Chondrocyte (in vitro differentiated cells): ENCODE measurements at places on chromosomes 1 and 21. TPM values are rescaled to one million over a fixed set of nuclear protein-coding genes. Genes with fewer than 3 reads are reported as not detected.

GRCh38 chr1:37317870-37318467 is 156.4 kb upstream of the ZC3H12A start:
- no peak for DNase-seq

- DNase-seq: no peak
Observed at GRCh38 chr1:155070721-155071569, 7.4 kb downstream of the EFNA4 start.

DNA sequence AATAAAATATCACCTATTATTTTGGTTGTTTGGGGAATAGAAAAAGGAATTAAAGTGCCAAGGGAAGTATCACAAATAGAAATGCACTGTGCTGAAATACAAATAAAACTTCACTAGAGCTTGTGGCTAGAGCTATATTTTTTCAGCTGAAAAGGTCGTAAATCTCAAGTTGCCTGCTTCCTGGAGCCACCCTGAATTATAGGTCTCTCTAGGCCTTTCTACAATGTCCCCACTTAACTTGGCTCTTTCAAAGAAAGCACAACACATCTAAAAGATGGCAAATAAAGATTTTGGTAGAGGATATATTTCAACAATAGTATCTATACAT is 5.0 kb upstream of the RNF2 start:
- DNase-seq: no peak

DNA sequence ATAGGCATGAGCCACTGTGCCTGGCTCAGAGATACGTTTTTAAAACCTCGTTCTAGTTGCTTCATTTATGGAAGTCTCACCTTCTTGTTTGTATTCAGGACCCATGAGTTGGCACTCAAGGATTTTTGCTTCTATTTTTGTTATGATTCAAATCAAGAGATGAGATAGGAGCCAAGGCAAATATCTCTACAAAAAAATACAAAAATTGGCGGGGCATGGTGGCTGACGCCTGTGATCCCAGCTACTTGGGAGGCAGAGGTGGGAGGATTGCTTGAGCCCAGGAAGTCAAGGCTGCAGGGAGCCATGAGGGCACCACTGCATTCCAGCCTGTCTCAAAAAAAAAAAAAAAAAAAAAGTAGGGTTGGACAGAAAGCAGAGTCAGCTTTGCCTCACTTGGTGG is 36.8 kb upstream of the ERRFI1 start:
- DNase-seq: no peak

- DNase-seq: no peak
Observed at GRCh38 chr1:174393885-174394284, 53.9 kb upstream of the GPR52 start.

GRCh38 chr1:32962248-32962896 is 2.2 kb downstream of the RNF19B start:
- DNase-seq: no peak

UCK2 gene
- 42.1 to 52.2 TPM (median 44.2 TPM) in 3 replicates for total RNA-seq

OR6N1 gene
- total RNA-seq: not detected in 3 replicates

SUSD4 gene
- total RNA-seq: 0.42 to 0.87 TPM (median 0.85 TPM) in 3 replicates

GRCh38 chr1:7398982-7399381 is 372.1 kb upstream of the VAMP3 start:
- no peak for DNase-seq

SLC45A1 gene
- 2.9 to 5.1 TPM (median 4.8 TPM) in 3 replicates for total RNA-seq

GRCh38 chr1:245677461-245678240 is 522.9 kb downstream of the KIF26B start:
- DNase-seq: no peak

- no peak for DNase-seq
Observed at GRCh38 chr1:17244821-17245740, 3.8 kb upstream of the PADI3 start.

PLA2G2F gene
- not detected in 3 replicates for total RNA-seq

RNF223 gene
- total RNA-seq: not detected in 3 replicates

DNA sequence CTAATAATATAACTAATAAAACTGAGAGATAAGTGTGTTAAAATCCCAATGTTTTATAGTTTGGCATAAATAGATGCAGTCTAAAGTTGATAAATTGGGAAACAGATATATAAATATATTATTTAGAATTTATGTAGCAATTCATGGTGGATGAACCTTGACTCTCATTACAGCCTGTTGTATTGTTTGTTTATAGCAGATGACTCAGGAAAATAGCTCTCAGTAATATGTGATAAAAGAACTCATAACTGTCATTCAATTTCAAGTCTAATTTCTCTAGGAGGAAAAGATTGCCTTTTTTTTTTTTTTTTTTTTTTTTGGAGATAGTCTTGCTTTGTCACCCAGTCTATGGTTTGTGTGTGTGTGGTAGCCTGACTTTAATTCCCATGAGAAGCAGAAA is 603.2 kb upstream of the PKN2 start:
- DNase-seq: no peak

BGLAP gene
- total RNA-seq: 0.82 TPM in 1 of 3 replicates, not detected in the others

NUDT4B gene
- 0.85 to 1.6 TPM in 2 of 3 replicates, not detected in the other for total RNA-seq

GRCh38 chr1:33842348-33842747 is 21.5 kb upstream of the HMGB4 start:
- DNase-seq: no peak

DNA sequence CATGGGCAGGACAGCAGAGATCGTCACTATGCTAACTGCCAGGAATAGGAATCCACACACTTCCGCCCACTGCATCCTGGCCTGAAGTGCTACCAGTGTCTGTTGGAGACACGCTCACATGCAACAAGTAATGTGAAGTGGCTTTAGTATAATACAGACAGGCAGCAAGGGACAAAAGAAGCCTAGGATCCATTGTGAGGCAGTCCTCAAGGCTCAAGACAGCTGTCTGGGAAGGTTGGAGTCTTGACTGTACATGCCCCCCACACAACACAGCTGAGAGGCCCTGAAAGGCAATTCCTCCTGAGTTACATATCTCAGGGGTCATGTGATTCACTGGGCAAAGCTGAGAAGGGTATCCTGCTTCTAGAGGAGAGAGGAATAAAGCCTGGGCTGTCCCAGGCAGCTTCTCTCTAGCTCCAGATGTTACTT is 39.9 kb upstream of the CD1D start:
- DNase-seq: no peak

DNA sequence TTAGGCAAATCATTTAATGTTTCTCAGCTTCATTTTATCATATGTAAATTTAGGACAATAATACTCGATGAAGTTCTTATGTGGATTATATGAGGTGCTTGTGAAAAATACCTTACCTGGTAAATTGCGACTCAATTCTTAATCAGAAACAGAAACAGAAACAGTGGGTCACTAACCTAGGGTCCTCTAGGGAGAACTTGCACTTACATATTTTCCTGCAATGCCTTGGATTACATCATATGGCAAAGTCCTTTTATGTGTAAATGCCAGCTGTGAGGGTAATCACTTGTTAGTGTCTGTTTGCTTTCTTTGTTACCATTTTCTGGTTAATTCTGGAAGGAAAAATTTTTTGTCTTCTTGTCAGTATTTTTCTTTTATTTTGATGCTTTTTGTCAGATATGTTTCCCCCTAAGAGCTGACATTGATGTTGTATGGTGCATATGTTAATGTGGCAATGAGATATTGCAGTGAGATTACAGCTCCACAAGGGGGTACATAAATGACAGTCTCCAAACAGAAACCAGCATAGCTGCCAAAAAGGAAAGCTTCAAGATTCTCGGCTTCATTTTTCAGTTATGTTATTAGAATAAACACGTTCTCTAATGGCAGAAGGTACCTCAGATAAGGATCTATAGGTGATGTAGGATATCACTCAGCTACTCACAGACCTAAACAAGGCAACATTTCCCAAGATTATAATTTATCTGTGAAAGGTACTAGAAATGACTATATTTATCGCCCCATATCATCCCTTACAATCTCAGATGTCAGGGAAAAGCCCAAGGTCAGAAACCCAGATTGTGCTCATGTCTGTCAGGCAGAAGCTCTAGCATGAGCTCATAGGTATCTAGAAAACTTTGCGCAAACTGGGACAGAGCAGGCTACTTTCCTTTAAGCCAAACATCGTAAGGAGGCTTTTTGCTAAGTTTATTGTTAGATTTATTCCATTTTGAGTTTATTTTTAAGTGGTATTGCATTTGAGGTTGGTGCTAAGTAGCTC is 119.9 kb downstream of the FASLG start:
- DNase-seq: no peak

MMP23B gene
- total RNA-seq: 18.3 to 71.4 TPM (median 68.7 TPM) in 3 replicates

DNA sequence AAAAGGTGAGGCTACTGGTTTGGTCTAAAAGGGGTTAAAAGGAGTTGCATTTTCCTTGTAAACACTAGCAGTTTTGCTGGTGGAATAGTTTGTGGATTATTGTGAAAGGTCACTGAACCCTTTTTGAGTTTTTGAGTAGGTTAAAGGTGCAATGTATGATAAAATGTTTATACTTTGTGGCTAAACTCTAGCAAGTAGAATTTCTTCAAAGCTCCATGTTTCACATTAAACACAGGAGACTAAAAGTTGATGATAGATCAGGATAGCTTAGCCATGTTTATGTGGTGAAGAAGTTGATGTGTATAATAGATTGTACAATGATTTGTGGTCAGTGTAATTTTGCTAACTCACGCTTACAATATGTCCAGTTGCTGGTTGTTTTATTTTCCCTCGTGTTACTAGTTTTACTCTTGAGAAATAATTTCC is 13.1 kb downstream of the ZNF326 start:
- DNase-seq: no peak

SNRPE gene
- total RNA-seq: 69.5 to 86.0 TPM (median 73.0 TPM) in 3 replicates

DNA sequence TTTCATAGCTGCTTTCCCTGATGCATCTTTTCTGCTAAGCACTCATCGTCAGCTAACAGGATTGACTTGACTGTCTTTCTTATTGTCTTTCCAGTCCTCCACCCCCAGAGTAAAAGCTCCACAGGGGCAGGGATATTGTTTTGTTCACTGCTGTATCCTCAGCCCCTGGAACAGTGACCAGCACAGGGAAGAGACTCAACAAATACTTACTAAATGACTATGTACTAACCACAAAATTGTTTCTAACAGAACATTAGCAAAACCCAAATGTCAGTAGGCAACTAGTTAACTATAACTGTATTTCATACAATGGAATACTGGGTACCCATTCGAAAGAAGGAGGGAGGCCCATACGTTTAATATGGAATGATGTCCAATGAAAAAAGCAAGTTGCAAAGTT is 53.0 kb downstream of the BCAR3 start:
- DNase-seq: no peak

DNA sequence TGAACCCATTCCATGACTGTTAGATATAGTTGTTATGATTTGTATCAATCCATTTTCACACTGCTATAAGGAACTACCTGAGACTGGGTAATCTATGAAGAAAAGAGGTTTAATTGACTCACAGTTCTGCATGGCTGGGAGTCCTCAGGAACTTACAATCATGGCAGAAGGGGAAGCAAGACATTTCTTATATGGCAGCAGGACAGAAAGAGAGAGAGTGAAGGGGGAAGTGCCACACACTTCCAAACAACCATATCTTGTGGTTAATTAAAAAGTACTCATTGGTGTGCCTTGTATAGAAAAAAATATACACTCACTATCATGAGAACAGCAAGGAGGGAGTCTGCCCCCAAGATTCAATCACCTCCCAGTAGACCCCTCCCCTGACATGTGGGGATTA is 137.6 kb upstream of the NBPF11 start:
- no peak for DNase-seq

DNA sequence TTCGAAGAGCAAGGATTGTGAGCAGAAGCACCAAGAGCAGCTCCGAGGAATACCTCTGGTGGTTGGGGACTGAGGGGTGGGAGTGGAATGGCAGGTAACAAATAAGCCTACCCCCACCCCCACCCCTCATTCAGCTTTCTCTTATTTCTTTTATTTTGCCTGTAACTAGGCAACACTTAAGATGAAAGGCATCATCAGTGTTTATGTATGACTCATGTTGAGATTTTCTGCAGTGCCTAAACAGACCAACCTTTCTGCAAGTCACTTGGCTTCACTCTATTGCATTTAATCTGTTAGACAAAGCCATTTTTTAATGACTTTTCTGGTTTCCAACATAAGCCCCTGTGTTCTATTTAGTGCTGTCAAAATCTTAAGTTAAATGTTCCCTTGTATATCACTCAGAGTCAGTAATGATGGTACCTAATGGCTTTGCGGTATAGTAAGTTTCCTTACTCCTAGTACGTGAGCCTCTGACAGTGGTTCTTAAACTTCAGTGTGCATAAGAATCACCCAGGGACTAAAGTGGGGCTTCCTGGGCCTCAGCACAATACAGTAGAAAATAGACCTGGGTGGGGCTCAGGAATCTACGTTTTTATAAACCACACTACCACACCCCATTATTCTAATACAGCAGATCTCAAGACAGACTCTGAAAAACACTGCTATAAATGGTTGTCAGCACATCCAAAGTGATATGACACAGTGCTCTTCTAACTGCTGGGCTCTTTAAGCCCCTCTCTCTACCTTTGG is 19.9 kb downstream of the CASQ2 start:
- DNase-seq: no peak

DNA sequence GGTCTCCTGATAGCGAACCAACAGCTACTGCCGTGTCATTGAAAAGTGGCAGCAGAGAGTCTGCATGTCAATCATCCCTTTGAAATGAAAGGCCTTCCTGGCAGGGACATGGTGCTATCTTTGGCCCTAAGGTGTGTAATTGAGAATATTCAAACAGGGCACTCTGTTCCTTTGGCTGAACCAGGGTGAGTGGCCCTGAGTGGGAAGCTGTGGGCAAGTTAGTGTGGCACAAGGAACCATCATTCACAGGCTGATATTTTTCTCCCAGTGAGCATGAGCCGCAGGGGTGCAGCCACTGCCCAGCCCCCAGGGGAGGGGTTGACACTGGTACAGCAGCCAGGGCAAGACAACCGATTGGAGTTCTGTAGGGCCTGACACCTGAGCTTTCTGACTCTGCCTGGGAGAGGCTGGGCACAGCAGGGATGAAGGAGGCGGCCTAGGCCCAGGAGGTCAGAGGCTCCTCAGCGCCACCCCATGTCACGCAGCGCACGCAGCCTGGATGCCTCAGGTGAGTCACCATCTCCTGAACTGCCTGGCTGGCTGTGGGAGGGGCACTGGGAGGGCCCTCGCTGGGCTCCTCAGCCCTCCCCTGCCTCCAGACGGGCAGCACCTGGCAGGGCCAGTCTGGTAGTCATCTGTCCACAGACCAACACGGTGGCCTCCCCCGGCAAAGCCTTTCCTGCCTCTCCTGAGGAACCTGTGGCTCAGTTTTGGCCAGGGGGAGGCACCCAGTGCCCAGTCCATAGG is 13.2 kb downstream of the QSOX1 start:
- DNase-seq: no peak

CYP4A11 gene
- total RNA-seq: not detected in 3 replicates

DNA sequence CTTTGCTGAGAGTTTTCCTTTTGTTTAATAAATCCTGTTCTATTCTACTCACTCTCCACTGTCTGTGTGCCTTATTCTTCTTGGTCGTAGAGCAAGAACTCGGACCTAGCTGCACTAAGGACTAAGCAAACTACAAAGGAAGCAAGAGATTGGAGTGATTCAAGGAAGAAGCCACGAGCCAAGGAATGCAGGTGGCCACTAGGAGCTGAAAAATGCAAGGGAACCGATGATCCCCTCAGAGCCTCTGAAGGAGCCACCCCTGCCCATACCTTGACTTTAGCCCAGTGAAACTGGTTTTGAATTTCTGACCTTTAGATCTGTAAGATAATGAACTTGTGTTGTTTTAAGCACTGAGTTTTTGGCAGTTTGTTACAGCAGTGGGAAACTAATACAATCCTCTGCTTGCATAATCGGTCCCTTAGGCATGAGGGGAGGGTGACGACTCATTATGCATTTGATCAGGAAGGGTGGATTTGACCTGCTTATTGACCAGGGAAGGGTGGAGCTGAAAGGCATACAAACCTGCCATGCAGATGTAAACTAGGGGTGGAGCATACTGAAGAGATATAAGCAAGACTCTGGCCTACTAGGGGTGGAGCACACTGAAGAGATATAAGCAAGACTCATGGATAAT is 6.2 kb upstream of the CA6 start:
- no peak for DNase-seq
